ENCODE measurements at places on chromosomes 3 and 15. TPM values are rescaled to one million over a fixed set of nuclear protein-coding genes. Genes with fewer than 3 reads are reported as not detected.

Gene CASR
- total RNA-seq, result not detected

Gene TMEM45A
- 12.2 TPM for total RNA-seq

Gene MESP2
- total RNA-seq, result not detected

Gene SUMF1
- 44.3 TPM for total RNA-seq

Gene GREM1
- 2.5 TPM for total RNA-seq

Gene GMNC
- not detected for total RNA-seq

Gene PRR20G
- not detected for total RNA-seq

Gene ONECUT1
- total RNA-seq, result not detected

Gene PLS1
- total RNA-seq, result 0.88 TPM

Gene ANKRD28
- total RNA-seq, result 130 TPM

Gene SNX22
- total RNA-seq, result 0.75 TPM

Gene FMN1
- total RNA-seq, result 51.1 TPM

Gene GOLGA8O
- total RNA-seq, result 0.75 TPM

Gene WDR93
- 0.85 TPM for total RNA-seq

Gene LAMB2
- 611 TPM for total RNA-seq

Gene GUCA1C
- not detected for total RNA-seq

Gene RHCG
- total RNA-seq, result 0.82 TPM

Gene CFAP100
- not detected for total RNA-seq

Gene ANKUB1
- not detected for total RNA-seq

Gene COPS2
- total RNA-seq, result 108 TPM

Gene SLC24A5
- not detected for total RNA-seq

Gene MST1R
- 0.44 TPM for total RNA-seq

Gene VILL
- total RNA-seq, result 9.0 TPM

Gene AVEN
- total RNA-seq, result 19.8 TPM

Gene LXN
- 17.0 TPM for total RNA-seq

Gene FSTL1
- 595 TPM for total RNA-seq

Gene SEC22A
- total RNA-seq, result 28.7 TPM

Gene CDHR4
- total RNA-seq, result not detected

Gene SKOR1
- total RNA-seq, result 0.44 TPM

Gene PRSS50
- total RNA-seq, result not detected

Gene AADACL2
- not detected for total RNA-seq

Gene INAFM2
- total RNA-seq, result 8.3 TPM

Gene ADGRG7
- total RNA-seq, result not detected

Gene KNL1
- 2.0 TPM for total RNA-seq

Gene MED12L
- total RNA-seq, result 0.34 TPM

Gene ZSCAN2
- 10.3 TPM for total RNA-seq

Gene SEC61A1
- total RNA-seq, result 117 TPM

Gene CATSPER2
- 0.88 TPM for total RNA-seq

Gene CTDSPL
- 34.8 TPM for total RNA-seq

Gene EBLN2
- 8.1 TPM for total RNA-seq

Gene TGFBR2
- 237 TPM for total RNA-seq

Gene GOLGA8J
- 3.8 TPM for total RNA-seq

Gene GP5
- total RNA-seq, result not detected

Gene EXD1
- not detected for total RNA-seq

Gene GABRG3
- not detected for total RNA-seq

Gene USF3
- total RNA-seq, result 51.2 TPM

Gene SLC28A2
- not detected for total RNA-seq

Gene PFN2
- 26.9 TPM for total RNA-seq

Gene P3H2
- total RNA-seq, result 5.9 TPM

Gene PLA1A
- total RNA-seq, result 1.4 TPM

Gene SERINC4
- not detected for total RNA-seq

Gene FHIT
- 10.6 TPM for total RNA-seq
